GM18507 (cell line): ENCODE measurements at places on chromosomes 7 and 10.

GRCh38 chr7:99365318-99366141 lies 9.0 kb upstream of the ARPC1B start:
- DNase-seq, result no peak

GRCh38 chr10:125472010-125472607 lies 210.9 kb downstream of the TEX36 start:
- no peak for DNase-seq

GRCh38 chr7:77627309-77627676 lies 69.0 kb upstream of the RSBN1L start:
- DNase-seq, result no peak

GRCh38 chr10:49633327-49634068 lies 19.7 kb downstream of the CHAT start:
- no peak for DNase-seq

DNA sequence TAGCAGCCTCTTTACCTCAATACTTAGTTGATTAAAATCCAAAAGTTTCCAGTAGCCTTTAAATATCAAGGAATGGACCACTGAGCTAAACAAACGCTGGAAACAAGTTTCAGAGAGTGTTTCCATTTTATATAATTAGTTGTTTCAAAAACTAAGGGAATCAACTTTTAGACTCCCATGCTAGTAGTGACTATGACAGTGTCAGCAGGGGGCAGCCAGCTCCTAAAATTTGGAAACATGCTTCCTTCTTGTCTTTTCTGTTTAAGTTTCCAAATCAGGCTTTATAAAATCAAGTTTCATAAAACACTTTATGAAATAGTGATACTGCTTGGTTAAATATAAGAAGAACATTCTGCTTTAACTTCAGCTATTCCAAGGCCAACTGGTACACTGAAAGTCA lies 138.2 kb upstream of the TMEM229A start:
- DNase-seq, result no peak

DNA sequence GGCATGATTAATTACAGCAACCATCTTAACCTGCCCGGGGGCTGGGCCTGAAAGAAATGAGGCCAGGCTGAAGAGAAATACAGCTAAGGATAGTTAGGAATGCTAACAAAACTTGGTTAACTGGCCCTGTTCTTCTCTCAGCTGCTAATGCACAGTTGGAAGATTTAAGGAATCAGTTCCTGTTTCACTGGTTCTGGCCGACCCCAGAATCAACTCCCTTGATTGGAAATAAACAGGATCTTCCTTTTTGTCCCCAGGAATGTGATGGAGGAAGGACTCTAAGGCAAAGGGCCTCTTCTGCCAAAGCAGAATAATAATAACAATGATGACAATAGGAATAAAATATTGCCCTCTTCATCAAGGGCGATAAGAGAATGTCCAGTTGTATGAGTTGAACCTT lies 3.5 kb upstream of the LRMDA start:
- DNase-seq, result no peak

DNA sequence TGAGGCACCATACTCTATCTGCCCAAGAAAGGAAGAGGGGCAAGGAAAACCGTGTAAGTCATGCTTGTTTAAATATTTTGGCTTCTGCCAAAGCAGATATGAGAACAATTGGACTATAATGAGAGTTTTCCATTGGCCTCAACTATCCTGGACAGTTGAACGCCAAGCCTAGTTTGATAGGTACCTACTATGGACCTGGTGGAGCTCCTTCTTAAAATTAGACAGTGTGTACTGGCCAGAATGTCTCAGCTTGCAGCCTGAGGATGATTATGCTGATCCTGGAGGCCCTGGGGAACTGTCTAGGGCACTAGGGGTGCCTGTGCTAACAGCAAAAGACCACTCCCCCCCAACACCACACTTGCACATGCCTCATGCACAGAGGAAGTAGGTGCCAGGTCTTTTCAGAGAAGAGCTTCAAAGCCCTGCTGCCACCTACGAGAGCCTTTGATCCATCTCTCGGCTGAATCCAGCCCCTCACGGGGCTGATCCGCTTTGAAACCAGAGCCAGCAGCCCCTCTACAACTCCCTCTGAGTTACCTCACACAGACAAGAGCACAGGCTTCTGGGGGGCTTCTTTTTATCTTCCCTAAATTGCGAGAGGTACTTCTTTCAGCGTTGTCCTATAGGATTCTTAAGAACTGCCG lies 473.8 kb upstream of the GALNT17 start:
- no peak for DNase-seq

- no peak for DNase-seq
Measured at GRCh38 chr7:100071018-100071723, 10.4 kb downstream of the ZNF3 start.

DNA sequence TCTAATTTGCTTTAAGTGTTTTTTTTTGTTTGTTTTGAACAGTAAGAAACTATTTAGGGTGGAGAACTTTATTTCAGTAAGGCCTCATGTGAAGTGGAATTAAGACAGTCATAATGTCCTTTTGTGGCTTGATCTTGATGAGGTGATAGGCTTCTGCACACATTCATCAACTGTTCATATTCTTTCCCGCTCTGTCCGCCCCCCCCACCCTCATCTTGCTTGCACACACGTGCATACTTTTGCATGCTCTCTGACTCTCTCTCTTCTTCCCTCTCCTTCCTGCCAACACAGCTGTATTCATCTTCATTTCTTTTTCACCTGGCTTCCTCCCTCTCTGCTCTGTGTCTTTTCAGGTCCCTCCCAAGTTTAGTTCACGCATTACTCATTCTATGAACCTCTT lies 429.6 kb downstream of the AUTS2 start:
- no peak for DNase-seq

DNA sequence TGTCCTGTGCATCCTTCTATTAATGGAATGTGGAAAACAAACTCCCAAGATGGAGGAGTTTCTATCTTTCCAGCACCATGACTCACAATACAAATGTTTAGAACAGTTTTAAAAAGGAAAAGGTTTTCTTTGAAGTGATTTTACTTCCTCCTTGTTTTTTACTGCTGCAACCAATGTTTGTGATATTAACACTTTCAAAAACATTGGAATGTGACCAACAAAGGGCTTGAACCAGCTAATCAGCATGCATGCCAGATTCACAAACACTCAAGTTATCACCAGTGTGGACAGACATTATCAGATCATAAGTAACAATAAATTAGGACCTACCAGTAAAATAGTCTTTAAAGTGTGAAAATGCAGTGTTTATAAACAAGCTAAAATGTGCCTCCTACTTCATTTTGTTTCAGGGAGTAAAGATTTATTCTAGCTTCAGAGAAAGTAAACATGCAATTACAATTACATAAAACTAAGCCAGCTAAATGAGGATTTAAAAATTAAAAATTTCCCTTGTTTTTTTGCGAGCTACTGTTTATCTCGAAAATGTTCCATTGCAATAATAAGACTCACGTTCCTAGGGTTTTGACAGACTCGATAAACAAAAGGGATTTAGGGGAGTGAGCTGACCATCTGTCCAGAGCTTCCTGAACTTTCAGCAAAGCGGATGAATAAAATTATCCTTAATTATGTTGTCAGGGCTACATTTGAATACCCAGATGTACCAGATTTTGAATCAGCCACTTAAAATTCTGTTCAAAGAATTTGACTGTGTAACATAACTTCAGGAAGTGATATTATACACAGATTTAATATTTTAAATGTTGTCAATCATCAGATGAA lies 29.8 kb downstream of the CPVL start:
- no peak for DNase-seq

DNA sequence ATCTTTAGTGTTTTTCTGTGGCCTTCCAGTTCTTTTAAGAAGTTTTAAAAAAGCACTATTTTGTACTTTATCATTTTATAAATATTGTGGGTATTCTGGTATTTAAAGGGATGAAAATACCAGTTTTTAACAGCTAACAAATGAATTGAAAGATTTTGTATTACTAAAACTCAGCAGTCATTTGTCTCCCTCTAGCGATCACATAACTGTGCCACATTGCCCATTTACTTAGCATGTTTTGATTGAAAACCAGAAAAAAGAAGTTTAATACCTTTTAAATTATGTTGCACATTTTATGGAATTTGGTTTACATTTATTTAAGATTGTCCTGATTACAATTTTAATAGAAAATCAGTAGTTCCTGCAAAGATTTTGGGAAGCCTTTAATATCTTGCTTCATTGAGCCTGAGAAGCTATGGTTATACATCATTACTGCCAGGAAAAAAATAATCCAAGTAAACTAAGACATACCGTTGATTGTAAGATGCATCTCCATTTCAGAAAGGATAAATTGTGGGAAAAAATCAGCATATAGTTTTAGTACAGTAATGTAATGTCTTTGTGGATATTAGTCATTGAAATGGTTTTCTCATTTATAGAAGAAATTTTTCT lies 34.9 kb downstream of the TAX1BP1 start:
- DNase-seq, result no peak

- no peak for DNase-seq
Measured at GRCh38 chr10:110691139-110691538, 47.0 kb downstream of the RBM20 start.

GRCh38 chr7:24298696-24299095 lies 14.7 kb downstream of the NPY start:
- DNase-seq, result no peak

GRCh38 chr7:100475549-100475948 lies 3.5 kb downstream of the TSC22D4 start:
- DNase-seq, result no peak

DNA sequence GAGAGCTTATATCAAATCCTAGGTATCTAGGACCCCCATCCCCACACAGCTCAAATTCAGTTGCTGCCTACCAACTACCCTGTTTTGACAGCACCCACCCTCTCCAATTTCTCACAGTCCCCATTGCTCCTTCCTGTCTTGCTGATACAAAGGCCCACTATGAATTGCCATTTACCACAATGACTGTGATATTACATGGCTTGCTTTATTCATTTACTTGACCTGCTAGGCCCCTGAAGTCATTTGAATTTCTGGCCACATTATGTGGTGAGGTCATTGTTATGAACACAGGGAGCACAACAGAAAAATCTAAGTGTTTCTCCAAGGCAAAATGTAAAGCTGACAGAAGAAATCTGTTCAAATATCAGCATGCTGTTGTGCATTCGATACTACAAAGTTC lies 101.4 kb downstream of the PPP1R17 start:
- no peak for DNase-seq

- no peak for DNase-seq
Measured at GRCh38 chr10:29295813-29296212, 6.9 kb downstream of the LYZL1 start.

DNA sequence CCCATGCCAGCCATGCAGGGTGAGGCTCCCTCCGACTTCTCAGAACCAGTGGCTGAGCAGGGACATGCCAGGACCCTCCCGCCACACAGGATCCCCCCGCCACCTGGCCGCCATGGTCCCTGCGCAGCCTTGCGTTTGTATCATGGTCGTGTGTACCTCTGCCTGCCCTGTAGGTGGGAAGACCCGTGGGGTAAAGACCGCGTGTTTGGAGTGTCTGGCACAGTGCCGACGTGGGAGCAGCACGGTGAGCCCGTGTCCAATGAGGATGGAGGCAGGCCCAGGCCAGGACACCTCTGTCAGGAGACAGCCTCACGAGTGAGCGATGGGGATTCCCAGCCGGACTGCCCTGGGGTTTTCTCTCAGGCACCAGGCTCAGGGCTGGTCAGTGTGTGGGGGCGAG lies 31.9 kb downstream of the NKX6-2 start:
- no peak for DNase-seq

DNA sequence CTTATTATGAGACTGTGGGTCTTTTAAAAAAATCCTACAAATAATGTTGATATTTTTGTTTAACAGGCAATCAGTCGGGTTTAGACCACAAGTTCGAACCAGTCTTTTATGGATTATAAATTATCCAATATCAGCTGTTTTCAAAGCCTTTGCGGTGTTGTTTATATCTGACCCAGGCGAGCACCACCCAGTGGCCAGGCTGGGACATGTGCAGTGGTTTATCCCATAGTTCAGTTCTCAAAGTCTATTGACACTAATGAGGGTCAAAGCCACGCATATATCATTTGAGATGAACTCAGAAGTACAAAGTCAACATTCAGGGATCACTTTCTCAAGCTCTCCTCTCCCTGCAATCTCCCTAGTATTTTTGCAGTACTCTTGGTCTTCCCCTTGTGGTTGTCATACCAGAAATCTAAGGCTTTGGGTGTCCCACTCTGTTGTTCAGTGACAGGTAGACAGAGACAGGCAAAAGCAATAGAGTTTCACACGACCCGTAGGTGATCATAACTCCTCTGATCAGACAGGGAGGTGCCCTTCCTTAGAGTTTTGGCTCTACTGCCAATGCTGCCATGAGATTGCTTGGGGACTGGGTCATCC lies 117.4 kb upstream of the POM121L12 start:
- DNase-seq, result no peak

DNA sequence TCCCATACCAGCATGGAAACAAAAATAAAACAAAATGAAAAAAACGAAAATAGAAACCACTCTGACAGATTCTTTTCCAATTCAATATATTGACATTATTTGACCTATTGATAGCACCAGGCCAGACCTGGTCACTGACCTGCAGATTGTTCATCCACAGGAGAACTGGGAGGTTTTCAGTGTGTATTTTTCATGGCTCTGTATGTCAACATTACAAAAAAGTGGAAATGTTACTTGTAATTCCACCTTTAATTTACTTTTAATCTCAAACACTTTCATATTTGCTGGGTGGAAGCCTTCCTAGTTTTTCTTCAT lies 2.9 kb downstream of the HKDC1 start:
- DNase-seq, result no peak

GRCh38 chr10:125868372-125868975 lies 12.6 kb downstream of the DHX32 start:
- DNase-seq, result no peak

- no peak for DNase-seq
Measured at GRCh38 chr10:42896735-42897134, 114.1 kb downstream of the BMS1 start.

- DNase-seq, result no peak
Measured at GRCh38 chr10:6194311-6194710, 8.4 kb upstream of the PFKFB3 start.

DNA sequence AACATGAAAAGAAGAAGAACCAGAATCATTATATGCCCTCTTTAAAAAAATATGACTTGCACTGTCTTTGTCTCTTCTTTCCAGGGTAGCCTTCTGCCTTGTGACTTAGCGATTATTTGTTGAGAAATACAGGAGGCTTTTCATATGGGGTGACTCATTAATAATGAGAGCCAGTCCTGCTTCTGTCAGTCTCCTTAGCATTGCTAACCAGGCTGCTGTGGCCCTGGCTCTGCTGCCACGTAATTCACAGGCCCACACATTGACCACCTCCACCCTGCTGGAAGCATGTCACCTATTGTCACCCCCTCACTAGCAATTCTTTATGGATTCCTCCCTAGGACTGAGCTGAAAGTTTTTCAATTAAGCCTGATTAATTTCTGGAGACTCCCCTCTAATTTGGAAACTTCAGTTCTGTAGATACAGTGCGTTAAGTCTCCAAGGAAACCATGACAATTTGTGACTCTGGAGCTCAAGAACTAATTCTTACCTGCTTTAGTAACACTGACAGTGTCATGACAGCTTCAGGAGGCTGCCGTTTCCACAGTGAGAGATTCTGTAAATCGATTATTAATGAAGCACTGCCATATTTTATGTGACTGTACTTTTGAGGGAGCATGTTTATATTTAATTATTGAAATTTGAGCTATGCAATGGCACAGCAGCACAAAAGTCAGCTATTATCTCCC lies 267.9 kb upstream of the SP8 start:
- no peak for DNase-seq
